Fibroblast of the aortic adventitia (primary cell): ENCODE measurements at places on chromosomes 4 and X. TPM values are rescaled to one million over a fixed set of nuclear protein-coding genes. Genes with fewer than 3 reads are reported as not detected.

TCP11X2 gene
- total RNA-seq, result not detected in 2 replicates

LRIT3 gene
- under 0.01 TPM in 1 of 2 replicates, not detected in the other for total RNA-seq

MAGEC3 gene
- 0.27 TPM in 1 of 2 replicates, not detected in the other for total RNA-seq

MAGIX gene
- 1.7 and 2.9 TPM in 2 replicates for total RNA-seq

CLCN4 gene
- 6.7 and 15.1 TPM in 2 replicates for total RNA-seq

COX7B2 gene
- not detected in 2 replicates for total RNA-seq

NFKB1 gene
- 17.3 and 21.3 TPM in 2 replicates for total RNA-seq

NCAPG gene
- 2.0 and 60.1 TPM in 2 replicates for total RNA-seq

SCRG1 gene
- 0.49 and 0.99 TPM in 2 replicates for total RNA-seq

ASB12 gene
- total RNA-seq, result not detected in 2 replicates

TNIP2 gene
- total RNA-seq, result 31.5 and 65.7 TPM in 2 replicates

TAF7L gene
- total RNA-seq, result 0.63 and 0.98 TPM in 2 replicates

AREG gene
- total RNA-seq, result 0.54 TPM in 1 of 2 replicates, not detected in the other

CLDN34 gene
- total RNA-seq, result not detected in 2 replicates

TRIM75 gene
- not detected in 2 replicates for total RNA-seq

NDUFA1 gene
- 63.3 and 111 TPM in 2 replicates for total RNA-seq

INPP4B gene
- total RNA-seq, result 3.8 and 54.2 TPM in 2 replicates

SOD3 gene
- 65.3 and 75.2 TPM in 2 replicates for total RNA-seq

KLB gene
- total RNA-seq, result under 0.01 TPM in 1 of 2 replicates, not detected in the other

CYTL1 gene
- total RNA-seq, result 12.5 TPM in 1 of 2 replicates, not detected in the other

DTHD1 gene
- not detected in 2 replicates for total RNA-seq

PPP4R3C gene
- total RNA-seq, result not detected in 2 replicates

SLC9B1 gene
- 1.2 and 2.0 TPM in 2 replicates for total RNA-seq

GPC3 gene
- 16.4 TPM in 1 of 2 replicates, not detected in the other for total RNA-seq

CITED1 gene
- not detected in 2 replicates for total RNA-seq

RAB39B gene
- 1.6 and 2.7 TPM in 2 replicates for total RNA-seq

TCEAL5 gene
- not detected in 2 replicates for total RNA-seq

GYPE gene
- total RNA-seq, result 3.1 TPM in 1 of 2 replicates, not detected in the other

PASD1 gene
- total RNA-seq, result not detected in 2 replicates

SHISA3 gene
- 2.0 and 6.0 TPM in 2 replicates for total RNA-seq

FAM133A gene
- 0.45 TPM in 1 of 2 replicates, not detected in the other for total RNA-seq

GC gene
- total RNA-seq, result not detected in 2 replicates

SMARCAD1 gene
- 48.5 and 52.3 TPM in 2 replicates for total RNA-seq

BST1 gene
- 19.7 and 54.9 TPM in 2 replicates for total RNA-seq
